Parietal lobe (tissue), 2 donors: ENCODE measurements at places on chromosomes 12 and 14. TPM values are rescaled to one million over a fixed set of nuclear protein-coding genes. Genes with fewer than 3 reads are reported as not detected.

ZBTB39 gene
- total RNA-seq: 14.7 TPM

NKX2-1 gene
- 1.6 TPM for total RNA-seq

SOAT2 gene
- total RNA-seq: not detected

C3AR1 gene
- 0.63 TPM for total RNA-seq

PAH gene
- not detected for total RNA-seq

ACOT6 gene
- not detected for total RNA-seq

OR11H6 gene
- total RNA-seq: not detected

PMEL gene
- total RNA-seq: not detected

CPNE6 gene
- 27.2 TPM for total RNA-seq

EMP1 gene
- total RNA-seq: 7.8 TPM

RNU6-8 gene
- not detected for total RNA-seq
